ENCODE measurements at places on chromosomes 6 and 20.

- no peak for DNase-seq
Measured at GRCh38 chr6:69883551-69883950, 17.2 kb downstream of the COL19A1 start.

DNA sequence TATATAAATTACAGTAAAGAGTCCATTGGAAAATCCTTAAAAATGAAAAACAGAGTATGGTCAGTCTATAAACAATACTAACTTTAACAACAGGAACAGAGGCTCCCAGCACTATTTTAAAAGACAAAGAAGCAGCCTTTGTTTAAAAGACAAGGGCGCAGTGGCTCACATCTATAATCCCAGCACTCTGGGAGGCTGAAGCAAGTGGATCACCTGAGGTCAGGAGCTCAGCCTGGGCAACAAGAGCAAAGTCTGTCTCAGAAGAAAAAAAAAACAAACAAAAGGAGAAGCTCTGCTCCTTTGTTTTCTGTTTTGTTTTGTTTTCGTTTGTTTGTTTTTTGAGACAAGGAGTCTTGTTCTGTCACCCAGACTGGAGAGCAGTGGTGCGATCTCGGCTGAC, 89.4 kb downstream of the DTNBP1 start:
- no peak for DNase-seq

DNA sequence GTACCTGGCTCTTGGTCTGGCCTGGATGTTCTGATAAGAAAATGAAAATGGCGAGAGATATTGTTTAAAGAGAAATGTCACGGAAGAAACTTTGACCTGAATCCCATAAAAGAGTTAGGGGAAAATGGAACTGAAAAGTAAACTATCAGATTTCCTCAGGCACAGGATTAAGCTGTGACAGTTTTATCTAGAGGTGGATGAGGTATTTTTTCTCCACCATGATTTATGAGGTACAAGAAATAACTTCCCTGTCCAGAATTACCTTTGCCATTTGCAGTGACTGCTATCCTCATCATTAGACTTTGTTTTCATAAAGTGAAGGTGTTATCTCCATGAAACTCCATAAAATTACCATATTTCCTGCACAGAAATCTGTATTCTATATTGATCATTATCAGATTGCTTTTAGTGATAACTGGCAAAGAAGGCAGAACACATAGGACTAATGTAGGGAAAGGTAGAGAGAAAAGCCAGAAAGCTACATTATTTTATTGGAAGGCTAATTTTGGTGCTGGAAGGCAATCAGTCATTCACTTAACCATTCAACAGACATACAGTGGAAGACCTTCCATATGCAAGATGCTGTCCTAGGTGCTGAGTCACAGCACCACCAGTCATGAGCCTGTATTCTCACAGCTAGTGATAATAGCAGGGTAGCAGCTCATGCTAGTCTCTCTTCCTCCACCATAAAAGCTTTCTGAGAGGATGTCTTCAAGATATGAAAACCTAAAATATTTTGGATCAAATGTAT, 427.3 kb upstream of the CITED2 start:
- peak; percentile 29 for DNase-seq

DNA sequence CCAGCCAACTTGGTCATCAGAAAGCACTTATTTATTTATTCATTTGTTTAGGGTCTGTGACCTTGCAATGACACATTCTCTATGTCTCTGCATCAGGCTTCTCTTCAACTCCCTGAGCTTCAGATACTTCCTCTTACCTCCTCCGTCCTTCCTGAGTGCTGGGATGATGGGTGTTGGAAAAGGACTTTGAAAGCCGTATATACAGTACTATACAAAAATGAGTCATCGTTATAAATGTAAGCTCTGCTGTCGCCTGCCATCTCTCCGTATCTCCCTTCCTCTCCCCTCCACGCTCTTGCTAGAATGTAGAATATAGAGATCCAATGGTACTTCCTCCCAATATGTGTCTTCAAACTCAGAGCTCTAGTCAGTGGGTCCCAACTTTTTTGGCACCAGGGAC, 91.9 kb upstream of the SALL4 start:
- DNase-seq = no peak

- no peak for DNase-seq
Measured at GRCh38 chr6:53822401-53823125, 27.8 kb downstream of the LRRC1 start.

Data from Kasumi-1 (cell line).